ENCODE measurements at places on chromosomes 12 and 14.

DNA sequence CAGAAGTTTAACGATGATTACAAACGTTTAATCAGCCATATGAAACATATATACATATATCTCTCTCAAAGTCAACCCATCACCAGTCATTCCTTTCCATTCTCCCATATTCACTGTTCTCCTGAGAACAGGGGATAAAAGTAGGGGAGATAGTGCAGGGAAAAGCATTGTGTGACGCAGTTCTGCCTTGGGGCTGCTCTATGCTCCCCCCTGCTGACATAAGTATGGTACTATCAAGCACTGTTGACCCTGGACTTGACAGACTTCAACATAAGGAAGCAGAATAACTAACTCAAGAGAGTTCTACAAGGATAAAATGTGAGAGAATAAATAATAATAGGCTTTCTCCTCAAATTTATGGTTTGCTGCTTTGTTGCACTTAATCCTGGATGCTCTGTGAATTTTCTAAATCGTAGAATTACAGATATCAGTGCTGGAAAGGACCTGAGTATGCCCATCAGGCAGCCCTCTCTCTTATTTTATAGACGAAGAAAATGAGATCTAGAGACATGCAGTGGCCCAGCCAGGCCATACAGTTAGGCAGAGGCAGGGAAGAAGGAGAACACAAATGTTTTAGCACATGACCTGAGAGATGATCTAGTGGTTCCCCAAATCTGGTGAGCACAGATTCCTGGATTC, 87.2 kb downstream of the SCN8A start:
- peak; percentile 7 for DNase-seq

DNA sequence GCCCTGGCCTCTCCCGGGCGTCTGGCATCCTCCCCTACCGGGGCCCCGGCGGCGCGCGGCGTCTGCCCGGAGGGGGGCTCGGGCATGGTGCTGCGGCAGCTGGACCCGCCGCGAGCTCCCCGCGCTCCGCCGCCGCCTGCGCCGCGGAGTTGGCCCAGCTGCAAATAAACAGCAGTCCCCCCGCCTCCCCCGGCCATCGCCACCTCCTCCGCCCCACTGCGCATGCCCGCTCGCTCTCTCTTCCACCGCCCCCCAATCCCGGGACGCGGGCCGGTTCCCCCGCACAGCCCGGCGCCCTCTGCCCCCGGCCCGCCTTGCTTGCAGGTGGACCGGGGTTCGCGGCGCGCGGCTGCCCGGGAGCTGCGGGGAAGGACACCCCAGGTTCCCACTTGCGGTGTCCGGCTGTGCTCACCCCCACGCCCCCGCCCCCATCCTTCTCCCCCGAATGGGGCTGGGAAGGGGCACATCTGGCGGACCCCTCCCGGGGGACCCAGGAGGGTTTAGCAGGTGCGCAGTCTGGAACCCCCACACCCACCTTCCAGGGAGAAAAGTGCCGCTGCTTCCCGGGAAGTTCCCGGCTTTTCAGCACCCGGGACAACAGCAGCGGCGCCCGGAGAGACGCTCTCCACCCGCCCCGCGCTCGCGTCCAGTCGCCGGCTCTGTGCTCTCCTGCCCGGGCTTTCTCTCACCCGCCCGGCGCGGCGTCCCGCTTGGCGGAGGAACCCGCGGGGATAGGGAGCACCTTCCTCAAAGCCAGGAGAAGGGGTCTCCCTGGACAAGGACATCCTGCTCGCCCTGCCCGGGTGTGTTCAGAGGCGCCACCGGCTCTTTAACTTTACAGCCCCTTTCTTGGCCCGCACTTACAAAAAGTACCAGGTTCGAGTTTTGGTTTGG, at the start of gene TMTC1:
Gene TMTC1, minus strand, starts transcription at position 170 of the 894 bp plus-strand sequence. CDS start 191 bp downstream, outside the sequence.
- DNase-seq = peak; percentile 75

- no peak for DNase-seq
These were observed 25.9 kb downstream of the TMEM117 start for GRCh38 chr12:43861840-43862150.

DNA sequence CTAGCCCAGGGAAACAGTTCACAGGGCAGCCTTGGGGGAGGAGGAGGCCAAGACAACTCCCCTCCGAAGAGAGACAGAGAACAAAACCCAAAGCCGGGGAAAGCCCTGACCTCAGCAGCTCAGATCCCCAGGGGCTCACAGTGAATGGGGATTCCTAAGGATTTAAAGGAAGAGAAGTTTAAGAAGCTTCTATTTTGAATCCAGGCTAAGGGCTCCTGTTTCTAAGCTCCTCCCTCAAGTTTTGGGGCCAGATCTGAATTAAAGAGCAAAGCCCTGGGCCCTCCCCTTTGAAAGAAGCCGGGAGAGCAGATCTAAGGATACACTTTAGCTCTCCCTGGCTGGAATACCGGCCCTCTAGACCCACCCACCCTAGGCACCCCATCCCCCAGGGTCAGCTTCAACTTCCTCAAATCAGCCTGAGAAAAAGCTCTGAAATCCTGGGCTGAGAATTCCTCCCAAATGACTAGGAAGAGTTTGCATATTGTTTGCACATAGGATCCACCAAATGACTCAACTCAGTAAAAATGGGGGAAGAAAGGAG, 3.9 kb downstream of the KDM2B start:
- no peak for DNase-seq

- no peak for DNase-seq
These were observed 903 bp upstream of the PPP4R3A start for GRCh38 chr14:91511043-91511383.

DNA sequence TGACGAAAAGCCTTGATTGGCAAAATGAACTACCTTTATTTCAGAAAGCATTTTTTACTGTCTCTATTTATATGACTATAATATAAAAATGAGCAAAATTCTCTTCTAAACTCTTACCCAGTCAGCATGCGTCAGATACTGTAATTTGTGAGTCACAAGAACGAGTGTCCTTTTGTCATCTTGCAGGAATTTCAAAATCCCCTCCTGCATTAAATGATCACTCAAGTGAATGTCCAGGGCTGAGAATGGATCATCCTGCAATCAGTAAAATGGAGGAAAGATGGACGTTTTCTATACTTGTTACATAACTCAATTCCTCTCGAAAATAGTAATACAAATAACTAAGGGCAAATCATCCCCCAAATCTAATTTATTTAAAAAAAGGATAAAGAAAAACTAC, 77.7 kb upstream of the KCNJ8 start:
- DNase-seq = no peak

DNA sequence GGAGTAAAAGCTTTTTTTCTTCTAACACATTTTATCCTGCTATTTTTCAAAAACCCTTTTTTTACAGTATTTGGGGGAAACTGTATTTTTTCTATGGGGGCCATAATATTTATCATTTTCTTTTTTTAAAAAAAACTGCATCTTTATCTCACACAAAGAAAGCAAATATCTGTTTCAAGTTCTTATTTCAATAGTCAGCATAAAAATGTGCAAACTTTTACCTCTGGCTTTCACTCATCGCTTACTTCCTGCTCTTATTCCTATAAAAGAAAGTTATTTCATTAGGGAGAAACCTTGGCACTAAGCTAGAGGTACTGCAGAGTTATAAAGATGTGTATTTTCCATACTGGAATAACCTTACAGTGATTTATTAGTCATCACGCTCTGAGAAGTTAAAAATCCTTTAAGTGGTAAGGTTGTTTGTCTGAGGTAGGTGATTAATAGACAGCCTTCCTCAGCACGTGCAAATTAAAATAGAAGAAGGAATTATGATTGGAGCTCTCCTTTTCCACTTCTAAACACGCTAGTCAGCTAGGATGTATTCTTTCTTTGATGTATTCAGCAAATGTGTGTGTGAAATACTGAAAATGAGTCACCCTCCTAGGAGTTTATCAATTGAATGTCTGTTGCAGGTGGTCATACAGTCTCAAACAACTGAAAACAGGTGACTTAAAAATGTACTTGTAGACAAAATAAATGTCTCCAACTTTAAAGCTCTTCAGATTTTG, 461.0 kb downstream of the GXYLT1 start:
- peak; percentile 7 for DNase-seq
